ENCODE measurements at places on chromosomes 16 and 17. TPM values are rescaled to one million over a fixed set of nuclear protein-coding genes. Genes with fewer than 3 reads are reported as not detected.

Gene TEX19
- not detected for total RNA-seq

Gene GLIS2
- 0.12 TPM for total RNA-seq

DNA sequence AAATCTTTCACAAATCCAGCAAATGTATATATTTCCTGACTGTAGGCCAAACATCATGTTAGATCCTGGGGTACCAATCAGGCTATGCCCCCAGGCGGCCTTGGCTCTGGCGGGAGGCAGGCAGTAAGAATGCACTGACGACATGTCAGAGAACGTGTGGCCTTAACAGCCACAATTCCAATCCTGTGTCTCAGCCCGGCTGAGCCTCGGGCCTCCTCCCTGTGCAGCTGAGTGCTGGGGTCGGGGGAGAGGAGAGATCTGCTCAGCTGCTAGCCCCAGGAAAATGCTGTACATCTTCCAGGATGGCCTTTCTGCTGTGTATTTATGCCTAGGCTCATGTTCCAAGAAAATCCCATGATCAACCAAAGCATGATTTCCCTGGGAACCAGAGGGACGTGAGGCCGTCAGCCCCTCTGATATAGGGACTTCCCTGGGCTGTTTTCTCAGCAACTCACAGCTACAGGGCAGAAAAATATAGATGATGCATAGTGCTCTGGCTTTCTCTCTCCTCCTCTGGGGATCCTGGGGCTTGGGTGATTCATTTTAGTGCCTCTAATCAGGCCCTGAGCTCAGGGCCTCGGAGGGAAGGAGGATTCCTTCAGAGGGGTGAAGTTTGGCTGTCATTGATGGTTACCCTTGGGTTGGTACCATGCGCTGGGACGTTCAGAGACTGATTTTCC lies 604.0 kb downstream of the HS3ST4 start:
- no peaks in the 10 kb centered on the region for H3K36me3 ChIP-seq
- H3K4me1 ChIP-seq: no peaks in the 10 kb centered on the region
- H3K27me3 ChIP-seq: no peaks in the 10 kb centered on the region
- no peak for DNase-seq

Gene ABCA8
- not detected for total RNA-seq

DNA sequence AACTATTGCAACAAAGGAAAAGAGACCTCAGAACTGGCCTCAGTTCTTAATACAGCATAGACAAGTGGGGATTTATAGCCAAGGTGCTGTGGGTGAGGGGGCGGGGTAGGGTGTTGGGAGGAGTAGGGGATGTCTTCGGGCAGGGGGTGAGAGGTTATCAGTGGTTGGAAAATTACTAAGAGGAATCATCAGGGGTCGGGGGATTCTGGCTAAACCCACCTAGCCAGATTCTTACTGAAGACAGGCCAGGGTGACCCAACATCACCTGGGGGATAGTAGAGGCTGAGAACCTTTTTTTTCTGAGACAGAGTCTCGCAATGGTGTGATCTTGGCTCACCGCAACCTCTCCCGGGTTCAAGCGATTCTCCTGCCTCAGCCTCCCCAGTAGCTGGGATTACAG lies 32.6 kb downstream of the HS3ST3B1 start:
- H3K27me3 ChIP-seq: no peaks in the 10 kb centered on the region
- no peak overlapping the region for H3K27ac ChIP-seq
- peaks cover 88% of the 10 kb centered on the region for H3K4me1 ChIP-seq
- peaks cover 6% of the 10 kb centered on the region for H3K36me3 ChIP-seq
- DNase-seq: no peak

Gene THRA
- 10.2 TPM for total RNA-seq

- peaks cover 3% of the 10 kb centered on the region for H3K27me3 ChIP-seq
- no peaks in the 10 kb centered on the region for H3K36me3 ChIP-seq
- DNase-seq: no peak
- H3K4me3 ChIP-seq: no peak overlapping the region
- H3K27ac ChIP-seq: no peak overlapping the region
- peaks cover 10% of the 10 kb centered on the region for H3K4me1 ChIP-seq
These were observed 697.3 kb downstream of the MAF start for GRCh38 chr16:78903237-78903636.

- peaks cover 2% of the 10 kb centered on the region for H3K36me3 ChIP-seq
- no peak overlapping the region for H3K27ac ChIP-seq
- peaks cover 2% of the 10 kb centered on the region for H3K27me3 ChIP-seq
These were observed 69.7 kb downstream of the TANC2 start for GRCh38 chr17:63035695-63036094.

DNA sequence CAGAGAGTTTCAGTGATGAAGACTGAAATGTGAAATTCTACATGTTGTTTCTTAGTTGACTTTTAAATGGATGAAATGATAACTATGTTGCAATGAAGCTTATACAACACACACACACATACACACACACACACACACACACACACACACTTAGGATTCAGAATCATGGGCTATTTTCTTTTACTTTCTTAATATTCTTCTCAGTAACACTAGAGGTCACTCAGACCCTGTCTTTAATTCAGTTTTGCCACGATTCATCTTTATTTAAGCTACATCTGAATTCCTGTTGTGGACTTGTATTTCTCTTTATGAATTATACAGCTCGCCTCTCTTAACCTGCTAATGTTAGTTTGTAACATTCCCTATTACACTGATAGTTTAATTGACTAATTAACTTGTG lies 109.6 kb upstream of the GOT2 start:
- no peak for DNase-seq
- no peaks in the 10 kb centered on the region for H3K4me1 ChIP-seq
- no peak overlapping the region for H3K27ac ChIP-seq
- no peak overlapping the region for H3K4me3 ChIP-seq

DNA sequence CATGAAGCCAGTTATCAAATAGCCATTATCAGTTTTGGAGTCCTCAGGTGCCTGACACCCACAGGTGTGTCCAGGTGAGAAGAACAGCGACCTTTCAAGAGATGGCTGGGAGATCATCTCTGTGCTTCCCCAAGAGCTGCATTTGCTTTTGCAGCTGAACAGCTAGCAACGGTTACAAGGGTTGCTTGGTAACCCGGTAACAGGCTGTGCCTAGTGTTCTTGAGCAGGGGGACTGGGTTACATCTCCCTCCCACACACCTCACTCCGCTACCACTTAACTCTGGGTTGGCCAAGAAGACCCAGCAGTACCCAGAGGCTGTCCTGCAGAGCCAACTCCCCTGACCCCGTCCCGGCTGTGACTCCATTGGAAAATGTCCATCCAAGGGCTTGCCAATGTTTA lies 147.0 kb downstream of the SLC39A11 start:
- no peak overlapping the region for H3K4me3 ChIP-seq
- H3K27ac ChIP-seq: no peak overlapping the region
- no peak for DNase-seq

- peak overlapping the region; percentile 56 for H3K27ac ChIP-seq
- peak; percentile 38 for DNase-seq
- no peaks in the 10 kb centered on the region for H3K36me3 ChIP-seq
- H3K4me3 ChIP-seq: peak overlapping the region; percentile 85
- H3K4me1 ChIP-seq: peaks cover 46% of the 10 kb centered on the region
These were observed 526 bp downstream of the MOSMO start for GRCh38 chr16:22008215-22009059.

Gene OR2C1
- total RNA-seq: not detected
